Activated B cell treated with CpG ODN at 0.5 μM for 24 hours (primary cell): ENCODE measurements at places on chromosomes 16 and 17. TPM values are rescaled to one million over a fixed set of nuclear protein-coding genes. Genes with fewer than 3 reads are reported as not detected.

CPPED1 gene
- total RNA-seq, result 12.2 and 14.1 TPM in 2 replicates

CMIP gene
- 62.4 and 76.3 TPM in 2 replicates for total RNA-seq

HOXB7 gene
- 0.60 and 0.93 TPM in 2 replicates for total RNA-seq

NOD2 gene
- total RNA-seq, result 2.9 and 3.7 TPM in 2 replicates

MVD gene
- total RNA-seq, result 115 and 140 TPM in 2 replicates

TPSG1 gene
- total RNA-seq, result not detected in 2 replicates

SIAH1 gene
- total RNA-seq, result 26.9 and 31.5 TPM in 2 replicates

RAC3 gene
- 0.49 TPM in 1 of 2 replicates, not detected in the other for total RNA-seq

SALL1 gene
- not detected in 2 replicates for total RNA-seq

PRSS36 gene
- 0.56 and 0.60 TPM in 2 replicates for total RNA-seq

DNA sequence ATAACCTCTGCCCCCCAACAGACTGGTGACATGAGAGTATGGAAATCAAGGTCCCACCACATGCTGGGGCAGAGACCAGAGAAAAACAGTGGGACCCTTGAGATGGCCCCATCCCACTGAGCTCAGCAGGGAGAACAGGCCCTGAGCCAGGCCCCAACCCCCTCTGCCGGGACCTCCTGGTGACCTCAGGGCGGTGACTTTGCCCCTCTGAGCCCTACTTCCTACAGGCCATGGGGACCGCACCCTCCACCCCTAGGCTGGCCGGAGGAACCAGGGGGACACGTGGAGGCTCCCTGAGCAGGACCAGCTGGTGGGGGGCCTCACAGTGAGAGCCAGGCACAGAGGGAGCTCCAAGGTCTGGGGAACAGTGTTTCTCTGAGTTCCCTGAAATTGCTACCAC lies 13.8 kb upstream of the SRRM2 start:
- no peak for DNase-seq

GRCh38 chr16:21197112-21197511 lies 14.3 kb downstream of the ZP2 start:
- no peak for DNase-seq

DNA sequence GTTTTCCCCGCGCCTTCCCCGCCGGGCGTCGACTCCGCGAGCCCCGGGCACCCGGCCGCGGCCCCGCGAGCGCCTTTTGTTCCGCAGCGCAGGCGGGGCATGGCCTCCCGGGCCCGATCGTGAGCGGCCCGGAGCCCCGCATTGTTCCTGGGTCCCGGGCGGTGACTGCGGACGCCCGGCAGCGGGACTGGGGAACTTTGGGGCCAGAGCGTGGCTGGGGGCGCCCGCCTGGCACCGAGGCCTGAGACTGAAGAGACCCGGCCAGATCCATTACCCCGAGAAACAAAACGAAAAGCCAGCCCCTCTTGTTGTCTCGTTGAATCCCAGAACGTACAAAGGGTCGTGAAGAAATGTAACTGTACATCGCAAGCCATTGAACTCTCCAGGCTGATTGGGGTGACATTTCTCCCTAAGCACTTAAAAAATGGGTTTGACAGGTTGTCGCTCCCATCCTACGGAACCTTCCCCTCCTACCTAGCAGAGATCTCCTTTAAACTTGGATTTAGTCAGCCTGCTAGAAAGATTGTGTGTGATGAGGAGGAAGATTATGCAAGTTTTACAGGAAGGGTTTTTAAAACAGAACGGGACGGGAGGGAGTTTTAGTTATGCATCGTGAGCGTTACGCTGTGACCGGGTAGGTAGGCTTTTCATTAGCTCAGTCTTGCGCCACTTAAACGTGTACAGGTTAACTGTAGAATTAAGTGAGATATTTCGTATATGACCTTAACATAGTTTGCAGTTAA lies 825 bp downstream of the METTL9 start:
- DNase-seq, result no peak

DNA sequence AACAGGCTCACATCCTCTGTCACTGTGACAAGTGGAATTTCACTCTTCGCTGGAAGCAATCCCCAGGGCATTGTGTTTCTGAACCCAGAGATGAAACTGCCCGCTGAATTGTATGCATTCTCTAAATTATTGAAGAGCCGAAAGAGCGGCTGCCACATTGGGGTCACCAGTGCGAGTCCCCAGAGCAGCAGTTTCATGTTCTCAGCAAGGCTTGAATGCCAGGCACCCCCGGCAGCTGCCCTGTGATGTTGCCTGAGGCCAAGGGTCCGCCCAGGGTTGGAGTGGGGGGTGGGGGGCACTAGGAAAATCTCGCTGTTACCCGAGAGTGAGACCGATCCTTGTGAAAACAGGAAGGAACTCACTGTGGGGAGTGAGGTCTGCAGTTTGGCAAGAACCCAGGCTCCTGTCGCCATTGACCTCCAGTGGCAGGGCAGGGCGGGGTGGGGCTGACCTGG lies 20.7 kb upstream of the BCAR1 start:
- no peak for DNase-seq

DNA sequence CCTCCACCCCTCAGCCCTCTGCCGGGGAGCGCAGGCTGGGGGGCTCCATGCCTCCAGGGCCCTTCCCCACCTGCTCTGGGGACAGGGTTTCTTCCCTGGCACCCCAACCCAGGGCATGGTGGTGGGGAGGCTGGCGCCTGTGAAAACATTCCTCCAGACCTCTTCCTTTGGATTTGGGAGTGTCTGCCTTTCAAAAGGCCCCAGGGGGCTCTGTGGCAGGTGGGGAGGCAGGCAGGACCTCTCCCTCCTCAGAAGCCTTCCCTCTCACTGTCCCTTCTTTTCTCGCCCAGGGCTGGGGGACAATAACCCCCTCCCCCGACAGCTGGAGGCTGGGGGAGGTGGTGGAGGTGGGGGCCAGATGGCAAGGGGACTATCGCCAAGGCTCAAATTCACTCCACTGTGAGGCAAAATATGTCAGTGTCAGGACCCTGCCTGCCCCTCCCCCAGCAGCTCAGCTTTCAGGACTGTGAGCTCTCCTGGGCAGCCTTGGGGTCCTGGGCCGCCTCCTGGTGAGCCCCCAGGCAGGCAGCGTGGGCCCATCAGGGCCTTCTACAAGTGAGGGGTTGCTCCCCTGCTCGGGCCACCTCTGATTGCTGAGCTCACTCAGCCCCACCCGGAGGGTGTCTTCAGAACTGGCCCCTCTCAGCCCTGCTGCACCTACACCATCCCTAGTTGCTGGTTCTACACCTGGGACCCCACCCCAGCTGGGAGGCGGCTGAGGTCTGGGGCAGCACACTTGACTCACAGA lies 1.8 kb downstream of the CDH15 start:
- no peak for DNase-seq

DNA sequence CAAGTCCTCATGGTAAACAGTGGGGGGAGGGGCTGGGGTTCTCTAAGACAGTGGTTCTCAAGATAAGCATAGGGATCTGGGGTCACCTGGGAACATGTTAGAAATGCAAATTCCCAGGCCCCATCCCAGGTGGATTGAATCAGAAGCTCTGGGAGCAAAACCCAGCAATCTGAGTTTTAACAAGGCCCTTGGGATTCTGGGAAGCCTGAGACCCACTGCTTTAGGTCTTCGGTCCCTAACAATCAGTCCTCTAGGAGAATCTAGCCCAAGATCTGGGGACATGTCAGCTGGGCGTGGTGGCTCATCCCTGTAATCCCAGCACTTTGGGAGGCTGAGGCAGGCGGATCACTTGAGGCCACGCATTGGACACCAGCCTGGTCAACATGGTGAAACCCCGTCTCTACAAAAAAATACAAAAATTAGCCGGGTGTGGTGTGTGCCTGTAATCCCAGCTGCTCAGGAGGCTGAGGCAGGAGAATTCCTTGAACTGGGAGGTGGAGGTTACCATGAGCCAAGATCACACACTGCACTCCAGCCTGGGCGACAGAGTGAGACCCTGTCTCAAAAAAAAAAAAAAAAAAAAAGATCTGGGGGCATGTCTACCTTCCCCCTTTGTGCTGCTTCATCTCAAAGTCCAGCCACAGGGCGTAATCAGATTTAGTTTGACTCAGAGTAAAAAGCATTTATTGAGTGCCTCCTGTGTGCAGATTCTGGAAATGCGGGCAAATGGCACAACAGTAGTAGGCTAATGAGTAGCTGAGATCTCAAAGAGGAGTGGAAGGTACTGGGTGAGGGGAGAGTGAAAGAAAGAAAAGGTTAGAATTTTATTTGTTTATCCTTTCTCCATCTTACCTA lies 8.8 kb upstream of the NR1D1 start:
- no peak for DNase-seq

DNA sequence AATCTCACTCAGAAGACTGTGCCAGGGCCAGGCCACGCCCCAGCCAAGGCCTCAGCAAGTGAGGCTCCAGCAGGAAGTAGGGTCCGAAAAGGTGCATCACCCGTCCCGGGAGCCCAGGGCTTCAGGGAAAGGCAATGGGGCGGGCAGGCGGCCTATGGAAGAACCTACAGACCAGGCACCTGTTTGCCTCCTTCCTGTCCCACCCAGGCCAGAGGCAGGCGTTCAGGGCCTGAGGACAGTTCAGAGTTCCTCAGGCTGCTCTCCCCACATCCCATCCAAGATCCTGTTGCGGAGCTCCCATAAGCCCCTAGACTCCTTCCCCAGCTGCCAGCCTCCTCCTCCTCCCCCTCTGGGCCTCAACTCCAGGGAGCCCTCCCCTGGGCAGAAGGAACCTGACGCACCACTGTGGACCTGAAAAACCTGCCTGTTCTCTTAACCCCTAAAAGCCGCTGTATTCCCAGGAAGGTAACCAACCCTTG lies 2.3 kb downstream of the CLUH start:
- peak; percentile 50 for DNase-seq

DNA sequence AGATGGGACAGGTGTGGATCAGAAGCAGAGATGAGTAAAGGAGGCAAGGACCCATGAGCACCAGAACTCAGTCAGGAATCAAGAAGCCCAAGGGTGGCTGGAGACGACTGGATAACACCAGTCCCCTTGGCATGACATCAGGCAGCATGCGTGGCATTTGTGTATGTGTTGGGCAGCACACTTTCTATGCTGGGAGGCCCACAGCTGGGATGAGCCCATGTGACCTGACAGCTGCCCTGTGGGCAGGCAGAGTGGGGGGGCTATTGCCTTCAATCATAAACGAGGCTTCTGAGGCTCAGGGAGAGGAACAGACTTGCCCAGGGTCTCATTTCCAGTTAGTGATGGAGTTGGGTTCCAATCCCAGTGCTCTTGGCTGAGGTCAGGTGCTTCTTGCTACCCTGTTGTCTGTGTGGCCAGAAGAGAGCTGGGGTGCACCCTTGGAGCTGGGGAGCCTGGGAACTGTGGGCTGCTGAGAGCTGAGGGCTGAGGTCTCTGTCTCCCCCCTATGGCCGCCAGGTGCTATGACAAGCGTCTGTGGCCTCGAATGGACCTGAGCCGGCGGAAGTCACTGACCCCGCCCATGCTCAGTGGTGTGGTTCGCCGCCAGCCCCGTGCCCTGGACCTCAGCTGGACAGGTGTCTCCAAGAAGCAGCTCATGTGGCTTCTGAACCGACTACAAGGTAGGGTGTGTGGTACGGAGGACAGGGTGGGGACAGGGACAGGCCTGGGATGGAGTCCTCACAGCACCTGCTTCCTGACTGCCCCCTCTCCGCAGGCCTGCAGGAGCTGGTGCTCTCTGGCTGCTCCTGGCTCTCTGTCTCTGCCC lies 7.1 kb upstream of the ORAI3 start:
- peak; percentile 62 for DNase-seq

DNA sequence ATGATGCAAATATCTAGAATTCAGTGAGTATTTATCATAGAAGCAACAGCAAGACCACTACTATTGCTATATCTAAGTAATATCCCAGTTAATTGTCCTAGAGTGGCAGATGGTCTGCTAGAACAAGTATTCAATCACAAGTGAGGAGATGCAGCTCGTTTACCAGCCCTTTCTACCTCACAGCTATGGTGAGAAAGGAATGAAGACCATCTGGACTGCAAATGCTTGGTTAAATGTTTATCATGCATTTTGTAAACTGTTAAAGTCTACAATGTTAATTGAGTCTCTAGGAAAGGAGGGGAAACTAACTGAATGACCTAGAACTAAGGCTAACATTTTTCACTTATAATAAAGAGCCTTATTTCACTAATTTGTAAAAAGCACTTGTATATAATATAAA lies 52.5 kb downstream of the CNOT1 start:
- DNase-seq, result no peak

GRCh38 chr16:47644661-47645060 lies 183.5 kb downstream of the PHKB start:
- DNase-seq, result no peak

- DNase-seq, result peak; percentile 40
These were observed 2.9 kb downstream of the TMEM107 start for GRCh38 chr17:8173056-8173870.

- no peak for DNase-seq
These were observed 723.9 kb downstream of the MAF start for GRCh38 chr16:78876671-78877070.

GRCh38 chr16:11092788-11093571 lies 148.6 kb downstream of the CLEC16A start:
- no peak for DNase-seq

- no peak for DNase-seq
These were observed 12.5 kb downstream of the ZNF19 start for GRCh38 chr16:71476457-71477124.

GRCh38 chr17:67712375-67712774 lies 5.4 kb upstream of the NOL11 start:
- no peak for DNase-seq

DNA sequence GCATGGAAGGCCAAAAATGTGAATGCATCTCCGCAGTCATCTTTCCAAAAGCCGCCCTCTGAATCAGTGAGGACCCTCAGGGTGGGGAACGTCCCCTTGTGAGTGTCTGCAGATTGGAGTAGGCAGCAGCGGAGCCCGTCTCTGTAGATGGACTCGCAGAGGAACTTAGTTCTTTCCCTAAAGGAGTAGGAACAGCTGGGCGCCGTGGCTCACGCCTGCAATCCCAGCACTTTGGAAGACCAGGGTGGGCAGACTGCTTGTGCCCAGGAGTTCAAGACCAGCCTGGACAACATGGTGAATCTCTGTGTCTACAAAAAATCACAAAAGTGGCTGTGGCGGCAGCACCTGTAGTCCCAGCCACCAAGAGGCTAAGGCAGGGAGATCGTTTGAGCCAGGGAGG lies 53.7 kb downstream of the WDR45B start:
- DNase-seq, result no peak

GRCh38 chr16:101586-101985 lies 23.6 kb downstream of the MPG start:
- DNase-seq, result no peak

DNA sequence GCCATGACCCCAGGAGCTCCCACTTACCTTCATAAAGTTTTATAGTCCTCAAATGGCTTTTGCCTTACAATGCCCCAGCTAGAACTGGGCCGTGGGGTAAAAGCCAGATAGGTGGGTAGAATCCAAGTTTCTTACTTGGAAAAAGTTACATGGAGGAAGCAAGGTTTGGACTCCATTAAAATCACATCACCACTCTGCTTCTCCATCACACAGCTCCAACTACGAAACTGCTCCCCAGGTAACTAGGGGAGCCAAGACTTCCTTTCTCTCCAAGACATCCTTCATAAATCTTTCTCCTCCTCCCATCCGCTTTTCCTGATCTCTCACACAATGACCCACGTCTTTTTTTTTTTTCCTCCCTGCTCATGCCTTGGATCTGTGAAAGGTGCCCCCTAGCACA lies 130.8 kb upstream of the RCVRN start:
- DNase-seq, result no peak
